ENCODE measurements at places on chromosomes 13 and 19.
A peak's percentile ranks its signal among the peaks of the same experiment; 100 is the strongest.

DNA sequence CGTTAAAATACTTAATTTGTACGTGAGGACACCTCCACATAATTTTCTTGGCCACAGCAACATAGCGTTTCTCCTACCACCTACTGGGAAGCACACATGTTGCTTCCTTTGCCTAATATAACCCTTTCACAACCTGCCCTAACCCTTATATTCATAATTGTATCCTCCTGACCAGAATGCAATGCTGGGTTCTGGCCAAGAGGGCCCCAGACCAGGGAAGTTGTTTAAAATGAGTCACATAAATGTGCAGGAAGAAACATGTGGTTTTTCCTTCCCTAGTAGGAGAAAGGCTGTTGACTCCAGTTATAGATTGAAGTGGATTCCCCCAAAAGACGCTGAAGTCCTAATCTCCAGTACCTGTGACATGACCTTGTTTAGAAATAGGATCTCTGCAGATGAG lies 187.3 kb downstream of the NUFIP1 start:
- no peak for DNase-seq

DNA sequence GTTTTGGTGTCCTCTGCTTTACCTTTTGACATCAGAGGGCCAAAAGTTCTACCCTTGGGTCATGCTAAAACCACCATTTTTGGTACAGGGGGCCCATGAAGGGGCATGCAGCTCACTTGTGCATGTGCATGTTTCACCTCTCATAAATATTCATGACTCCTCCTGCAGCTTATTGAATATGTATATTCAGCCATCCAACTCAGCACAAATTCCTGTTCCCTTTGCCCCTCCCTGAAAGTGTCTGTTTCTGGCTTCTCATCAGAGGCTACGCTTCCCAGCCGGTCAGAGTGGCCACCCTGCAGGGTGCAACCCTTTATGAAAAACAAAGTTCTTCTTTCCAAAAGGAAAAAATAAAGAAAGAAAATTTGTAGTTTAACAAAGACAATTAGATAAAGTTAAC lies 82.3 kb upstream of the UQCRFS1 start:
- no peak for DNase-seq

DNA sequence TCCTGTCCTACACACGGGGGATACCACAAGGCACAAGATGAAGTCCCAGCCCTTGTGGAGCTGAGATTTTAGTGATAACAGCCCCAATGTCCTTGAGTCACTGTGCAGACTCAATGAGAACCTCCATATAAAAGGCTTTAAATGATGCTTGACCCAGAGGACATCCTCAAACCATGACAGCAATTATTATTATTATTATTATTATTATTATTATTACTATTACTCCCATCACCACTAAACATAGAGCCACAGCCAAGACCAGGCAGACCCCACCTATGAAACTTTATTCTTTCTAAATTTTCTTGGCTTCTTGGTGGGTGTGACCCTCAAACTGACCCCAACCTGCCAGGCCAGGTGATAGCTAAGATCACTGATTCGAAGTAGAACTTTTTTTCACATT lies 11.1 kb downstream of the C19orf47 start:
- no peak for DNase-seq

DNA sequence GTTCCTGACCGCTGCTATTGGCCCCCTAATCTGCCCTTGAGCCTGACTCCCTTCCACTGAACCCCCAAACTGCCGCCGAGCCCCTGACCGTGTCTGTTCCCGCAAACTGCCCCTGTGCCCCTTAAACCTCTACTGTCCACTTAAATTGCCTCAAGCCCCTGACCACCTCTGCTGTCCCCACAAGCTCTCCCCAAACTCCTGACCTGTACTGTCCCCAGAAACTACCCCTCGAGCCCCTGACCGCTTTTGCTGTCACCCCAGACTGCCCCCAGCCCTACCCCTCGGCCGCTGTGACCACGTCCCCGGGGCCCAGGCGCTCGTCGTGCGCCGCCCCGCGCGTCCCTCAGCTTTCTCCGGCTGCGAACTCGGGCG lies 382 bp downstream of the ZNF77 start:
- no peak for DNase-seq

GRCh38 chr19:8648240-8648639 lies 17.8 kb downstream of the NFILZ start:
- DNase-seq = no peak

DNA sequence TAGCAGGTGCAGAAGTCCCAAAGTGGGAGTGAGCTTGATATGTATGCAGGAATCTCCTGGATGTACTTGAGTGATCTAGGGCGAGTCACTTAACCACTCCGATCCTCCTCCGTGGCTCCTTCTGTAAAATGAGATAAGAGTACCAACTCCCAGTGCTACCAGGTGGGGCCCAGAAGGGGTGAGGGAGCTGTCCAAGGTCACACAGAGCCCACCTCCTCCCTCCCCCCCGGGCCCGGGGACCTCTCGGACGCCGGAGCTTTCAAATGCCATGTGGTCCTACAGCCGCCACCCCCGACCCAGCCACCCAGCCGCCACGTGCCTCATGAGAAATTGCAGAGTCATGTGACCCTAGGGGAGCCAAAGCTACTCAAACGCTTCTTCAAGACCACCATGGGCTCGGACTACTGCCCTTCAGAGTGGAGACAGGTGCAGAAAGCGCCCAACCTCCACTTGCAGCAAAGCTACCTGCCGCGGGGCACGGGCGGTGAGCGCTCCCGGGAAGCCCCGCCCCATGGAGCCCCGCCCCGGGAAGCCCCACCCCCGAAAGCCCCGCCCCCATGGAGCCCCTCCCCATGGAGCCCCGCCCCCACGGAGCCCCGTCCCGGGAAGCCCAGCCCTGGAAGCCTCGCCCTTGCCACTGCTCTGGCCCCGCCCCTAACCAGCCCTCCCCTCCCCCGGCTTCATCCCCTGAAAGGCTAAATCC lies 10.1 kb upstream of the ZNF358 start:
- DNase-seq = peak; percentile 46

DNA sequence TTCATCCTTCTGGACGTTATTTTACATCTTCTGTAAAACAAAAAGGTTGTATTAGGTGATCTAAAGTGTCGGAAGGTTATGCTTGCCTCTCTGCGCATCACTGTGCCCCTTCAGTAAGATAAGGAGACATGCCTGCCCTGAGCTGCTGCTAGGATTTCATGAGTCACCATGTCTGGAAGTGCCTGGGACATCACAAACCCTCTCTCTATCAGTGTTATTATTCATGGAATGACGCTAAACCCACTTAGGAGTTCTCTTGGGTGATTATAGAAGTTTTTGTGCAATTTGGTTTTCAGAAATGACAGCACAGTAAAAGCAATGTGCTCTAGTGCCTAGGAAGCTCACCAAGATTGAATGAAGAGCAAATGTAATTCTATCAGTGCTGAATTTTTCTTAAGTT lies 617.7 kb downstream of the DCT start:
- DNase-seq = no peak

GRCh38 chr13:31433746-31434145 lies 234.0 kb downstream of the B3GLCT start:
- no peak for DNase-seq

DNA sequence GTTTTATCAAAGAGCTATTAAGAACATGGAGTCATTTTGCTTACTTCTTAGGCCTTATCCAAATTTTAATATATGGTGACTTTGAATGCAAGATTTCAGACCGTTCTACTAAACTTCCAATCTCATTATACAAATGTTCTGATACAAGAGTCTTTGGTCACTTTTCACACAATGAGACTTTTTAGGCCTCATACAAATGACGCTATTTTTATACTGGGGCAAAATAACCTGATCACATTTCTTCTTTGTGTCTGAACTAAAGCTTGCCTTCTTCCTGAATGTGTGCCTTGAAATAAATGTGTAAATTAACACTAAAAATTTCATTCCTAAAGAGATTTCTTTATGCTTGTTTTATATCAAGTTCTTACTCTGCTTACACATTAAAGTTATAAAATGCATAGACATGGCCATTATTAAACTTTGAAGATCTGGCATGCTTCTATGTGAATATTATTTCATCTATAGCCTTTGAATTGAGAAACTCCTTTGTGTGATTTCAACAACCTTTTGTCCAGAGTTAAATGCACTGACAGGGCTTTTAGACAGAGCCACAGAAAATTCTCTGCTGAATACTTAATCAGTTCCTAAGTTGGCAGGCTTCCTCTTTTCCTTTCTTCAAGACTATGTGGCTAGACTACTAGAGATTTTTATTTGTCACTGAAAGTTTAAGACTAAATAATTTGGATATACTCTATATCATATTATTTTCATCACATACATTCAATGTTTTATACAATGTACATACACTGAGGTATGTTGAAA lies 86.1 kb downstream of the EDNRB start:
- DNase-seq = no peak

- DNase-seq = no peak
Observed at GRCh38 chr19:41403181-41403970, 5.8 kb downstream of the BCKDHA start.

DNA sequence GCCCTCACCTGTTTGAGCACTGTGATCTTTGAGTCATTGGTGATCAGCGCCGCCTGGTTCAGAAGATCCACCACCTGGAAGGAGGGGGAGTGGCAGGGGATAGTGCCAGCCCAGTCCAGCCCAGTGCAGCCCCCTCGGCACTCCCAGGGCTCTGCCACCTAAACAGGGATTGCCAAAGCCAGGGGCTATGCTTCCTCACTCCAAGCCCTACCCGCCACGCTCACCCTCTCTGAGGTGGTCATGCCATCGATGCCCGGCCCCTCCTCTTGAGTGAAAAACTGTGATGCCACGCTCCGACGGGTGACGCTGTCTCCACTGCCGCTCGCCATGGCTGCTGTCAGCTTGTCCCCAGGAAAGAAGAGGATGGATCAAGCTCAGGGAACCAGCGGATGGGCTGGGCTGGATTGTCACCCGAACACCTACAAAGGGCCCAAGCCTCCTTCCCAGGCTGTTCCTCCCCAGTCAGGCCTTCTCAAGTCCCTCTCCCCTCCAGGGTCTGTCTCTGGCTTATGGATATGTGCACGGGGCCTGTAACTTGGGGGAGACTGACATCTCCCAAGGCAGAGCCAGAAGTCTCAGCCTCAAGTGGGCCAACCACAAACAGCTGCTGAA lies 8.7 kb downstream of the SYMPK start:
- no peak for DNase-seq

DNA sequence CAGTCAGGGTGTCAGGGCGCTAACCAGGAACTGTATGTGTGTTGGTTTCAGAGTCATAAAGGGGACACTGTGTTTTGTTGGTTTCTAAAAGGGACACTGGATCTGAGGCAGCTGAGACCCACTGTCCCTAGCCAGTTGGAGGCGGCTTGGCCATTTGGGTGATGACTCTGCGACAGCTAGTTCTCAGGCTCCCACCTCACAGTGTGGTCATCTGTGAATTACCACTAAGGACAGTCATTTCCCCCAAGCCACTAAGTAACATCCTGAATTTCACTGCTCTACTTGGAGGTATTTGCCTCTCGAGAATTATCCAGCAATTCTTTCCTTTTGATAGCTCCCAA lies 51.5 kb downstream of the EPS15L1 start:
- no peak for DNase-seq

DNA sequence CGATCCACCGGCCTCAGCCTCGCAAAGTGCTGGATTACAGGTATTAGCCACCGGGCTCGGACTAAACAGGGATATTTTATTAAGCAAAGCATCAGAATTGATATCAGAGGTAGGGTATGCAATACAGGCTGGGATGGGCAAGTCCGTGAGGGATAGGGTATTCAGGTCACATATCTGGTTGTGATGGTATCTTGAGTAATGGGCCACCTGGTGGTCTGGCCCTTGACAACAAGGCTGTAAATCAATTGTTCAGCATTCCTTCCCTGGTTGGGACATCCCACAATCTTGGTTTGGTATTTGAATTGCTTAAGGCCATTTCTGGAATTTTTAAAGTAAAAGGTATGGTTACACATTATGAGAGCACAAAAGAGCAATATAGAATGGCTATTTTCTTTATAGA lies 1588.0 kb downstream of the SLITRK1 start:
- DNase-seq = no peak

DNA sequence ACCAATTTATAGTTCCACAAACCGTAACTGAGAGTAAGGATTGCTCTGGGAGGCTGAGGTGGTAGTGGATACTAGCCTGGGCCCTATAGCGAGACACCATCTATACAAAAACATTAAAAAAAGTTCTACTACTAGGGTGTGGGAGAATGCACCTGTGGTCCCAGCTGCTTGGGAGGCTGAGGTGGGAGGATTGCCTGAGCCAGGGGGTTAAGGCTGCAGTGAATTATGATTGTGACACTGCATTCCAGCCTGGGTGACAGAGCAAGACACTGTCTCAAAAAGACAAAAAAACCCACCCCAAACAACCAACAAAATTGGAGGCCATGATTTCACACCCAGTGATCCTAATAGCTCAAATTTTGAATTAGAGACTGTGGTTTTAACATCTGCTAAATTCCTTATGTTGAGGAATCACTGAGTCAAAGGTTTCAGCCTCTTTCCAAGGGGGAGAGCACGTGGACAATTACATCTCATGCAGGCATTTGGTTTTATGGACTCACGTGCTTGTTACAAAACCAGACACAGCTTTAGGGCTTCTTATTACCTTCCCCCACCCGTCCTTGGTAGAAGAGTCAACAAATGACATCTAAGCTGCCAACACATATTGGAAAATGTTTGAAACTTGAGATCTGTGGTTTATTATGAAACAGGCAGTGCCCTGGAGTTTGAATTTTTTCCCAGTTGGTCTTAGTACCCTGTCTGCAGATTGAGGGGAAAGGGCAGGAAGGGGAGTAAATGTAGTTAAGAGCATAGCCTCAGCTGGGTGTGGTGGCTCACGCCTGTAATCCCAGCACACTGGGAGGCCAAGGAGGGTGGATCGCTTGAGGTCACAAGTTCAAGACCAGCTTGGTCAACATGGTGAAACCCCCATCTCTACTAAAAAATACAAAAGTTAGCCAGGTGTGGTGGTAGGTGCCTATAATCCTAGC lies 18.5 kb downstream of the CYP2A6 start:
- no peak for DNase-seq

DNA sequence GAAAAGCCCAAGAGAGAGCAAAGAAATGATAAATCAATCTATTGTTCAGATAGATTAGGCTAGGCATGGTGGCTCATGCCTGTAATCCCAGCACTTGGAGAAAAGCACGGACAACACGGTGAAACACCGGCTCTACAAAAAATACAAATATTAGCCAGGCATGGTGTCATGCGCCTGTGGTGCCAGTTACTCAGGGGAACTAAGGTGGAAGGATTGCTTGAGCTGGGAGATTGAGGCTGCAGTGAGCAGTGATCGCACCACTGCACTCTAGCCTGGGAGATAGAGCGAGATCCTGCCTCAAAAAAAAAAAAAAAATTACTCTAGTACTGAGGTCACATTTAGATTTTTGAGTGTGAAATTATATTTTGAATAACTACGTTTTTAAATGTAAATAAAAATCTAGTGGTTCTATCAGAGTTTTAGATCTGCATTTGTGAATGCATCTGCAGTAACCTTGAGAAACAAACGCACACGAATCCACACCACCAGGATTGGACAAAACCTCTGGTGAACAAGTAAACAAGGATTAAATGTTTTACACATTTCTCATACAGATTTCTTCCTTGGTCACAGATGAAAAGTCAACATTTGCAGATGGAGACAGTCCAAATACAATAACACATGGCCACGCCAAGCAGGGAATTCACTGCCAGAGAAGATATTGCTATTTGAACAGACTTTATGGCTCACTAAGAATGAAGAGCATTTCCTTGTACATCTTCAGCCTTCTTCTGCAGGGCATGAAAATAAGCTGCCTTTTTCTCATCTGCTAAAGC lies 917.6 kb downstream of the PCDH9 start:
- no peak for DNase-seq

GRCh38 chr13:77513719-77514335 lies 21.7 kb upstream of the SCEL start:
- no peak for DNase-seq

- DNase-seq = no peak
Observed at GRCh38 chr19:32053376-32053775, 292.0 kb upstream of the ZNF507 start.

All from stimulated activated CD4-positive, alpha-beta T cell treated with anti-CD3 and anti-CD28 coated beads, Interleukin-15, amount 100 ng/mL, for 24 hours (primary cell).